ENCODE measurements at places on chromosomes 2 and 18.

DNA sequence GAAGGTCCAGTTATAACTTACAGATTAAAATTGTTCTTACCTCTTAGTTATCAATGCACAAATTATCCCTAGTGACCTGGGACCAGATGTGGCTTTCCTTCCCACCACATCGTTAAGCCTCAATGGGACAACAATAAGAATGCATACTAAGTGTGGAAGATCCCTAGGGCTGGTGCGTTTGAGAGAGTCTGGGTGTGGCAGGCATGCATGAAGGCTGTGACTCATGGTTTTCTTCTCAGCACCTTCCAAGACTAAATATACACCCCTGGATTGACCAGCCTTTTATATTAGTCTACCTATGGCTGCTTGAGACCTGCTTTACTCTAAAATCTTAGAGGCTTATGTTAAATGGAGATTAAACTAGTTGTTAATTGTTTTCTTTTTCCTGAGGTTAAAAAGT, 261.7 kb upstream of the SLC14A2 start:
- no peak for DNase-seq

- no peak for DNase-seq
Measured at GRCh38 chr2:85992611-85993010, 103.8 kb upstream of the ST3GAL5 start.

DNA sequence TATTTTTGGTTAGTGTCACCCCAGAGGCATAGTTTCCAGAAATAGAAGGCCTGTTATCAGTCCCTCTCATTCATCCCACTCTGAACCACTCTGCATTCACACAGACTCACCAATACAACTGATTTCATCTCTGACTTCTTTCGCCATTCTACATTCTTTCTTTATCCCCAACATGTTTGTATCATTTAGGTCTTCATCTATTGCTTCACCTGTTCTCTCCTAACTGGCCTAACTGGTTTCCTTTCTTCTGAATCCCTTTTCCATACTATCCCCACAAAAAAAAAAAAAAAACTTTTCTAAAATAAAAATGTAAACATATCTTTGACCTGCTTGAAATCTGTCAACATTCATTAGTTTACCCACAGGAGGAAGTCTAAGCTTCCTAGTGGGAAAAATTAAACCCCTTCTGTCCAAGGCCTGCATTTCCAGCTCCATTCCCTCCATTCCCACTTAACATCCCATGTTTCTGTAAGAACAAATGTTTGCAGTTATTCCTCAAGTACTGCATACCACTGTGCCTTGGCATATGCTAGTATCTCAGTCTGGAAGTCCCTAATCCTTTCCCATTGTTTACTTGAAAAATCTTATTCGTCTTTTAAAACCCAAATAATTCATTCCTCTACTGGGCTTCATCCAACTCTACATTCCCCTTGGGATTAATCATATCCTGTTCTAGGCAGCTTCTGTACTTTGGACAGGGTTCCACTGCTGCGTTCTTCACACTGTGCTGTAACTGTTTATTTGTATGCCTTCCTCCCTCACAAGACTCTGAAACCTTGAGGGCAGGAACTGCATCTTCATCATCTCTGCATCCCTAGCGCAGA, 68.5 kb downstream of the FIGN start:
- peak; percentile 63 for DNase-seq

GRCh38 chr2:40344364-40344763, 107.5 kb downstream of the SLC8A1 start:
- DNase-seq: no peak

- DNase-seq: no peak
Measured at GRCh38 chr2:13758412-13758811, 874.1 kb upstream of the LRATD1 start.

- DNase-seq: no peak
Measured at GRCh38 chr18:45670281-45670962, 53.6 kb upstream of the SLC14A1 start.

DNA sequence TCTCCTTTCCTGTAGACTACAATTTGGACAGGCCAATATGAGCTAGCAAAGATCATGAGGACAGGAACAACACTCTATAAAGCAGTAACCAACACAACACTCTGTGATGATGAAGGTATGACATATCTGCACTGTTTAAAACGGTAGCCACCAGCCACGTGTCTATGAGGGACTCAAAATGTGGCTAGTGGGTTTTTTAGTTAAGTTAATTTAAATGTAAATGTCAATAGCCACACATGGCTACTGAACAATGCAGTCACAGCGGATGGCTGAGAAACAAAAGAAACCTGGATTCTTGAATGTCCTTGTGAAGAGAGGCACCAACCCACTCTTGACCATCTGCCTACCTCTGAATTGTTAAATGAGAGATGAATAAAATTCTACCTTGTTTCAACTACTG, 33.9 kb downstream of the FANCL start:
- no peak for DNase-seq

DNA sequence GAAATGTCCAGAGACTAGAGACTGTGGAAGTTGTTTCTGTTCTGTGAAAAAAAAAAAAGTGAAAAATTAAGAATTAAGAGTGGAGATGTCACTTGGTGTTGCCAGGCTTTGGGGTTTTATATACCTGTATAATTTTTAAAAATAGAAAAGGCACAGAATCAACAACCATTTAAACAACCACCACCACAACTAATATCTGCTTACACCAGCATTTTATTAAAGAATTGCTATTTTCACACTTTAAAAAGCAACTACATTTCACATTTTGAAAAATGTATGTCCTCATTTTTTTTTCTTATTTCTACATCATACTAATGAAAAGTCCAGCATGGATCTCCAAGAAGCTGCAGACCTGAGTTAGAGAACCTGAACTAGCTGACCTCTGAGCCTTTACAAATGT, 167.5 kb upstream of the DTNA start:
- DNase-seq: no peak

DNA sequence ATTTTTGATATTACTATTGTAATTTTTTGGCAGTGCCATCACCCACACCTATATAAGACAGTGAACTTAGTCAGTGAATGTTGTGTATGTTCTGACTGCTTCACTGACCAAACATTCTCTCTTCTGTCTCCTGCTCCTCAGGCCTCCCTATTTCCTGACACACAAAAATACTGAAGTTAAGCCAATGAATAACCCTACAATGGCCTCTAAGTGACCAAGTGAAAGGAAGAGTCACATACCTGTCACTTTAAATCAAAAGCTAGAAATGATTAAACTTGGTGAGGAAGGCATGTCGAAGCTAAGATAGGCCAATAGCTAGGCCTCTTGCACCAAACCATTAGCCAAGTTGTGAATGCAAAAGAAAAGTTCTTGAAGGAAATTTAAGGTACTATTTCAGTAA, 151.9 kb downstream of the RND3 start:
- no peak for DNase-seq

GRCh38 chr2:109213646-109214433, 84.8 kb downstream of the SH3RF3 start:
- no peak for DNase-seq

- no peak for DNase-seq
Measured at GRCh38 chr2:221997100-221997499, 301.7 kb downstream of the PAX3 start.

DNA sequence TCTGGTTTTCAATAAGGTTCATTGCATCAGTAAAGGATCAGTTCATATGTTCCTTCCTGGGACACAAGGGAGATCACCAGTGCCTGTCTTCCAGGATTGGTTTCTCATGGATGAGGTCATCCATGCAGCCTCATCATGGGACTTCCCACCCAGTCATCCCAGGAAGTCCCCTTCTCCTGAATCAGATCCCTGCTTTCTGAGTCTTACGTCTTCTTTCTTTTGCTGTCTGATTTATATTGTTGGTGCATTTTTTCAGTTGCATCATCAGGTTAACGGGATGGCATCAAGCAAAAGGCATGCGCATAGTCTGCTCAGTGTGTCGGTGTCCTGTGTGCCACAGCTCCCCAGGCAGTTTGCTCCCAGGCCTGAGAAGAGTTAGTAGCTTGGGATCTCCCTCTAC, 105.9 kb downstream of the SOX11 start:
- no peak for DNase-seq

Data from smooth muscle cell of the brain vasculature (primary cell).